Brain microvascular endothelial cell (primary cell): ENCODE measurements at places on chromosomes 7 and 10.
A peak's percentile ranks its signal among the peaks of the same experiment; 100 is the strongest.

DNA sequence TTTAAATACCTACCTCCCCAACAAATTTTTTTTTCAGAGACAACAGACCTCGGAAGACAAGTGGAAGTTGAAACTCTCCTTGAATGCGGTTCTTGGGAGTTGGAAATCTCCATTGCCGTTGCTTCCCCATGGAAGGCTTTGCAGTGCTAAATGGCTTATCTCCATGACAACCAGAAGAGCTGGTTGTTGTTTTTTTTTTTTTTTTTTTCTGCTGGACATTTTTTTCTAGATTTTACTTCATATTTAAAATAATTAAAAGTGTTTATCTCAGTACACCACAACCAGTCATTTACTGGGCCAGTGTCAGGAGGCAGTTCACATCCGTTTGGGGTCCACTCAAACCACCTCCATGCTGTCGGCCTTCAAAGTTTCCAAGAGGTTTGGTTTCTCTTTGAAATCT, 348.5 kb upstream of the PRKCQ start:
- no peak for DNase-seq

- no peak for DNase-seq
Observed at GRCh38 chr10:71742301-71743088, 22.9 kb upstream of the C10orf105 start.

DNA sequence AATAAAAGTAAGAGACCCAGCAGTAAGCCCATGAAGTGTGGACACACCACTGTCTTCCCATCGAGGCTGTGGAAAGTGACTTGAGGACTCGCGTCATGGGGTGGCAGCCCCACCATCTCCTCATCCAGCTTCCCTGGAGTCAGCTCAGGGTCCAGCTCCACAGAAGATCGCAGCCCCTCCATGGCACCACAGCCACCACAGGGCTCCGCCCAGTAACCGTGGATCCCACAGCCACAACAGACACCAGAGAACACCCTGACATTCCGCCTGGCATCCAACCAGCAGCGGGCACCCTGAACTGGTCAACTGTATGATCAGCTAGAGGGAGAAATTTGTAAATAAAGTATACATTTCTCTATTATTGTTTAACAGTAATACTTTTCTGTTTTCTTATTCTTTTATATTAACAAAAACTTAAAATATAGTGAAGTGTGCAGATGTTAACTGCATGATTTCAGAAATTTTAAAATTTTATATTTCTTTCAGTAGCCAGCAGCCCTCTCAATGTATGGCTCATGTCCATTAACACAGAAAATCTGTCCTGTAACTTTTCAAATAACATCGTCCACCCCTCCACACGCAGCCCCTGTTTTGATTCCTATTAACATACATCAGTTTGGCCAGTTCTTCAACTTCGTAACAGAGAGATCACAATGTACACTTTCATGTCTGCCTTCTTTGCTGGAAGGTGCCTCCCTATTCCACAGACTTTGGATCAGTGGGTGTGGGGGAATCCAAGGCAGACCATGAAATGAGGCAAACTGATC, 69.7 kb downstream of the ITGB1 start:
- DNase-seq, result no peak

- DNase-seq, result no peak
Observed at GRCh38 chr7:25949736-25950487, 202.1 kb upstream of the NFE2L3 start.

GRCh38 chr7:75776295-75776971, 4.4 kb upstream of the CCL26 start:
- DNase-seq, result peak; percentile 62

GRCh38 chr10:121611393-121612159, 13.3 kb upstream of the FGFR2 start:
- no peak for DNase-seq

DNA sequence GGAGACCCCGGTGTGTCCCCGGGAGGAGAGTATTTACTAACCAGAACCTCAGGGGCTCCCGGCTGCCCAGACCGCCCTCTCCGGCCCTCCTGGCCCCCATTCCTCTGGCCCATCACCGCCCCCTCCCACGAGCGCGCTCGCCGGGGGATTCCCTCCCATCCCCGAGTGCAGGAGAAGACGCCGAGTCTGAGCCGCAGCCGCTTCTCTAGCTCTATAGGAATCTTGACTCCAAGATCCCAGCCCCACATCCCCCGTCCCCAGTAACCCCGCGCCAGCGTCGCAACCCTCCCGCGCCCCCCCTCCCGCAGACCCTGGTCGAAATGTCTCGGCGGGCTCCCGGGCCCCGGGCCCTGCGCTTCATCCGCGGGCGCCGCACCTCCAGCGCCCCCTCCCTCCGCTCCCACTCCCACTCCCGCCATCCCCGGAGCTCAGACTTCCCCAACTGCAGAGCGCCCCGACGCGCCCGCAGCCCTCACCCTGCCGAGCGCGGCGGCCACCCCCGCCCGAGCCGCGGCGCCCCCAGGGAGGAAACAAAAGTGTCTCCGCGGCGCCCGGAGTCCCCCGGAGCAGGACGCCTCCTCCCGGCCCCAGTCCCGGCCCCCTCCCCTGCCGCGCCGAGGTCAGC, 541 bp downstream of the ELMO1 start:
- DNase-seq, result no peak
